Astrocyte (in vitro differentiated cells and primary cell): ENCODE measurements at places on chromosomes 3 and 15.

GRCh38 chr3:119589102-119589773 lies 8.4 kb upstream of the PLA1A start:
- DNase-seq, result no peak

DNA sequence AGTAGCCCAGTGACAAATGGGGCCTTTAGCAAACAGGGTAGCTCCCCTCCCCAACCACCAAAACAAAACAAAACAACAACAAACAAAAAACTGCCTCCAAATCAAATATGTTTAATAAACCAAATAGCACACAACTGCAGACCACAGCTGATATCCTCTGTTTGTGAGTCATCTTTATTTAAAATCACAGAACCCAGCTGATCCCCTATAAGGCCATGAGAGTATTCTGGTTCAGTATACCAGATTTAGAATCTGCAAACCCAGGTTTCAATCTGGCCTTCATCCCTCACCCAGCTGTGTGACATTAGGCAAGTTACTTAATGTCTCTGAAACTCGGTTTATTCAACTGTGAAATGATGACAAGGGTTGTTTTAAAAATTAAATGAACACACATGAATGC lies 124.5 kb downstream of the SUCLG2 start:
- peak; percentile 15 for DNase-seq

DNA sequence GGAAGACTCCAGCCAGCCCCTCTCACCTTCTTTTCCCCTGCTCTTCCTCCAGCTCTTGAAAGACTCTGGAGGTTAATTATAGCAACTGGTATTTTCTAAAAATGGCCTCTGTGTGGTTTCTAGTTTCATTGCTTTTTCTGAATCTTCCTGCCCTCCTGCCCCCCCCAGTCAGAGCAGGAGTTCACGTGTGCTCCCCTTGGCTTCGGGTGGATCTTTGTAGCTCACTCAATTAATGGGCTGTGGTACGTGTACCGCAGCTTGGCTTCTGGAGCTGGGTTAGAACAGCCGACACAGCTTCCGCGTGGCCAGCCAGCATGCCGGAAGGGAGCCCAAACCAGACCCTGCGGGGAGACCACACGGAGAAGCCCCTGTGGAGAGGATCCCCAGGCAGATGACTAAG lies 31.5 kb downstream of the TM2D3 start:
- no peak for DNase-seq

GRCh38 chr3:165613014-165613413 lies 224.2 kb downstream of the BCHE start:
- no peak for DNase-seq

DNA sequence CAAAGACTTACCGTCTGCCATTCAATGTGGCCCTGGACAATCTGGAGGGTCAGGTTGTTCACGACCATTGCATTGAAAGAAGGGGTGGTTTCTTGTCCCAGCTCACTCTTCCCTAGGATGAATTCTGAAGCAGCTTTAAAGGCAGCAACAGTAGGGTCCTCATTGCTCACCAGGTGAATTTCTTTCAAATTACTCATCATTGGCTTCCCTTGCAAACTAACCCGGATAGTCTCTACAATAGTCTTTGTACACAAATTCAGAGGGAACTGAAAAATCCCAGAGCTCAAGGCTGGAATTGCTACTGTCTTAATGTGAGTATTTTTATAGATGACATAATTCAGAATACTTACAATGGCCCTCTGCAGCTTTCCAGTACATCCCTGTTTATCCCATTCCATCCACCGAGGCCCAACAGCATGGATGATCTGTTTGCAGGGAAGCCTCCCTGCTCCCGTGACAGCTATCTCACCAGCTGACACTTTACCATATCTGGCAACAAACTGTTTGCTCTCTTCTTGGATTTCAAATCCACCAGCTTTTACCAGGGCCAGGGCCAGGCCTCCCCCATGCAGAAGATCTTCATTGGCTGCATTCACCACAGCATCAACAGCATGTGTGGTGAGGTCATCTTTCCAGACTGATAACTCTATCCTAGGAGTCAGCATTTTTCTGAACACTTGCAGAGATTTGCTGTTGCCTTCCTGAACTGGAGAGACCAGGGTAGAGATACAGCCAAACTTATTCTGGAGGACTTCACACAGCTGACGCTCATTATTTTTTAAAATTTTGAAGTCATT lies 8.6 kb downstream of the PARP9 start:
- peak; percentile 54 for DNase-seq

- peak; percentile 50 for DNase-seq
Measured at GRCh38 chr3:124741027-124741426, 10.8 kb downstream of the UMPS start.

DNA sequence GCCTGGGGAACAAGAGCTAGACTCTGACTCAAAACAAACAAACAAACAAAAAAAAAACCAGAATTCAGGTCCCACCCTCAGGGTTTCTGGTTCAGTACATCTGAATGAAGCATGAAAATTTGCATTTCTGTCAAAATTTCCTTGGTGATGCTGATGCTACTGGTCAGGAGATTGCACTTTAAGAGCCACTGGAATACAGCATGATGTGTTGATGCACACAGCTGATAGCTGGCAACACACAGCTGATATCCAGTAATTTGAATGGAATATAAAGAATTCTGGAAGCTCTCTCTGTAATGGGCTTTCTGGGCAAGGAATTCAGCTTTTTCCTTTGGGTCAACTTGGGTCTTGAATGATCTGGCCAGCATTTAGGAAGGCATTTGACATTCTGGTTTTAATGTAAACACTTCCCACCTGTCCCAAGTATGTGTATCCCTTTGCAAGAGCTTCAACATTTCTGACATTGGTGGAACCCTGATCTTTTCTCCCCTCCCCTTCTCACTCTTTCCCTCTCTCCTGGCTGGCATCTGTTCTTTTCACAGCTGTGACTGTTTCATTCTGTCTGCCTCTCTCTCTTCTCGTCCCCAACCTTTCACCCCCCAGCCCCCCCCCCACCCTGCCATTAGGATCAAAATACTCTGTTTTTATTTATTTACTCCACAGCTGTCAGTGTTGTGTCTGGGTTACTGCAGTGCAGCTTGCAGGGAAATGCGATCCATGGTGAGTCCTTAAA lies 189.5 kb downstream of the TPRG1 start:
- DNase-seq, result peak; percentile 46

- DNase-seq, result no peak
Measured at GRCh38 chr3:172287937-172288477, 160.2 kb downstream of the GHSR start.

GRCh38 chr3:25461946-25462345 lies 33.9 kb downstream of the RARB start:
- DNase-seq, result no peak
